Activated CD4-positive, alpha-beta T cell treated with anti-CD3 and anti-CD28 coated beads, Interleukin-2, amount 50 U/mL, for 48 hours (primary cell): ENCODE measurements at places on chromosomes 4 and X.

DNA sequence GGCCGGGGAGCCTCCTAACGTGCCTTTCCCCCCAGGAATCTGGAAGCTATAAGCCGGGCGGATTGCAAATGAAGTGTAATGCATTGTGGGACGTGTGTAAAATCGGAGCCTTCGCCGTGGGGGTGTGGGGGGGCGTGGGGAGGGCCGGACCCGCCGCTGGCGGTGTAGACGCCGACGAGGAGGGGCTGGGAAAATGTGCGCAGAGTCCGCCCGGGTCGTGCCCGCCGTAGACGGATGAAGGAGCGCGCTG lies 1.3 kb downstream of the STOX2 start:
- DNase-seq, result no peak

- no peak for DNase-seq
These were observed 1650.6 kb upstream of the IGFBP7 start for GRCh38 chr4:58760737-58761136.

GRCh38 chr4:188106454-188106853 lies 2.9 kb downstream of the TRIML2 start:
- DNase-seq, result no peak

GRCh38 chr4:95505151-95505550 lies 43.6 kb downstream of the UNC5C start:
- DNase-seq, result no peak

- no peak for DNase-seq
These were observed 1043.1 kb upstream of the TENM3 start for GRCh38 chr4:181200076-181200475.

- DNase-seq, result no peak
These were observed 53.0 kb downstream of the MAPK10 start for GRCh38 chr4:86306816-86307215.

DNA sequence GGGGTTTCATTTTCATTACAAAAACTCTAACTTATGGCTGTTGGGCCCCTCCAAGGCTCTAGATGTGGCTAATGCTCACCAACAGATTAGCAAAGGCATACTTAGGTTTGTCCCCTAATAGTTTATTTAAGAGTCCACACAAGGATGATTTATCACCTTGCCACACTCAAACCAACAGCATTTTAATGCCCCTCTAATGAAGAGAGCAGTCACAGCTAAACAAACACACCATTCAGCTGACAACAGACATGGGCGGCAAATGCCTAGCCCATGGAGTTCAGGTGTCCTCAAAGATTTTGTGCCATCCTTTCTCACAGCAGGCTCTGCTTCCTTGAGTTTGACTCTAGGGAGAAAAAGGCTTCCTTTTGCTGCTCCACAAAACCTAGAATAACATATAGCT lies 61.8 kb upstream of the CITED1 start:
- no peak for DNase-seq

GRCh38 chrX:31128855-31129254 lies 57.0 kb upstream of the FTHL17 start:
- DNase-seq, result no peak

DNA sequence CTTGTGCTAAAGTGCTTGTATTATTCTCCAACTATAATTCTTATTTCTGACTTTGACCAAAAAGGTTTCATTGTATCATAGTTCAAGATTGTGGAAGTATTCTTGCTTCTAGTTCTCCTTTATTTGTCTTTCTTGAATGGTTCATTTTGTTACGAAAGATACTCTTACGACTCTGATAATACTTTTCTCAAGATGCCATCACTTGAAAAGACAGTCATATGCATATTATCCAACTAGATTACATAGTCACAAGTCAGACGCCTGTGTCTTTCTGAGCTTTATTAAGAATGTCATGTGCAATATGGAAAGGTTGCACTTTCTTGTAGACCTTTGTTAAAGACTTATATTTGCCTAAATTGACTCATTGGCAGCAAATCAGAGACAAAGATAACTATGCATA lies 71.4 kb upstream of the HPGD start:
- DNase-seq, result no peak

- no peak for DNase-seq
These were observed 27.5 kb downstream of the RUFY3 start for GRCh38 chr4:70749313-70749712.

- no peak for DNase-seq
These were observed 145.9 kb downstream of the IRS4 start for GRCh38 chrX:108590496-108590895.

DNA sequence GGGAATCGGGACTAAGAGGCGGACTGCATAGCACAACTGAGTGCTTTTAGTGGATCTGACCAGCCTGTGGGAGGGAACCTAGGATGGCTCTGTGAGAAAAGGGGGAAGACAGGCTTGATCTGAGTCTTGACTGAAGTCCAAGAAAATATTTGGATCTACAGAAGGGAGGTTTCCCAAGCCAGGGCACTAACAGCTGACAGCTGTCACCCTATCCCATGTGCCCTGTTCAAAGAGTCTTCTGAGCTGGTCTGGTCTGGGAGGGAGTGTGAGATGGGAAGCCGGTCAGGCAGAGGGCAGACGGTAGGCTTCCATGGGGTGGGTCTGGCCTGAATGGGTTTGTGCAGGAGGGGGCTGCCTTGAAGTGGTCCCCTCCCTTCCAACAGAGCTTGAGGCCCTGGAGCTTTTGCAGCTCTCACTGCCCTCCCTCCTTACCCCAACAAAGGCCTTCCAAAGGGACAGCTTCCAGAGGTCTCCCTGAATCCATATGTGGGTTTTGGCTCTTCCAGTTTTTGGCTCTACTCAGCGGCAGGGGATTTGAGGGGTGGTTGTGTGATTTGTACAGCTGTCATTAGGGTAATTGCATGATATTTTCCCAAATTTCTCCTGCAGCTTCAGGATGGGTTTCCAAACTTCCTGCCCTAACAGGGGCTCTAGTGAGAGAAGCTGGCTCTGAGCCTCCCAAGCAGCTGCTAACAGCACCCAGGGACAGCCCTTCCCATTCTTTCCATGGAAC lies 643.7 kb downstream of the BCOR start:
- no peak for DNase-seq

- no peak for DNase-seq
These were observed 91.9 kb upstream of the CPEB2 start for GRCh38 chr4:14910411-14910810.

GRCh38 chr4:108129196-108129595 lies 39.5 kb downstream of the LEF1 start:
- DNase-seq, result no peak

GRCh38 chr4:170089668-170090351 lies at the start of gene AADAT:
Gene AADAT, minus strand, starts transcription at chr4:170089956. Its CDS starts 266 bp downstream, at chr4:170089690.
- DNase-seq, result peak; percentile 35

DNA sequence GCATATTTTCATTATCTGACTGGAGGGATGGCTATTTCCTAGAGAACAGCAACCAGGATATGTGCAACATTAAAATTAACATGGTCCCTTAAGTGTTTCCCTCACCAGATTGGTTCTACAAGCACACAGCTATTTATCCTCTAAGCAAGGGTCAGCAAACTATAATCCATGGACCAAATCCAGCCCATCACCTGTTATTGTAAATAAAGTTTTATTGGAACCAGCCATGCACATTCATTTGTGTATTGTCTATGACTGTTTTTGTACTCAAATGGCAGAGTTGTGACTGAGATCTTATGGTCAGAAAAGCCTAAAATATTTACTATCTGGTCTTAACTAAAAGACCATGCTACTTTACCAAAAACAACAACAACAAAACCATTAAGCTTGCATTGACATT lies 77.9 kb downstream of the AMELX start:
- no peak for DNase-seq

DNA sequence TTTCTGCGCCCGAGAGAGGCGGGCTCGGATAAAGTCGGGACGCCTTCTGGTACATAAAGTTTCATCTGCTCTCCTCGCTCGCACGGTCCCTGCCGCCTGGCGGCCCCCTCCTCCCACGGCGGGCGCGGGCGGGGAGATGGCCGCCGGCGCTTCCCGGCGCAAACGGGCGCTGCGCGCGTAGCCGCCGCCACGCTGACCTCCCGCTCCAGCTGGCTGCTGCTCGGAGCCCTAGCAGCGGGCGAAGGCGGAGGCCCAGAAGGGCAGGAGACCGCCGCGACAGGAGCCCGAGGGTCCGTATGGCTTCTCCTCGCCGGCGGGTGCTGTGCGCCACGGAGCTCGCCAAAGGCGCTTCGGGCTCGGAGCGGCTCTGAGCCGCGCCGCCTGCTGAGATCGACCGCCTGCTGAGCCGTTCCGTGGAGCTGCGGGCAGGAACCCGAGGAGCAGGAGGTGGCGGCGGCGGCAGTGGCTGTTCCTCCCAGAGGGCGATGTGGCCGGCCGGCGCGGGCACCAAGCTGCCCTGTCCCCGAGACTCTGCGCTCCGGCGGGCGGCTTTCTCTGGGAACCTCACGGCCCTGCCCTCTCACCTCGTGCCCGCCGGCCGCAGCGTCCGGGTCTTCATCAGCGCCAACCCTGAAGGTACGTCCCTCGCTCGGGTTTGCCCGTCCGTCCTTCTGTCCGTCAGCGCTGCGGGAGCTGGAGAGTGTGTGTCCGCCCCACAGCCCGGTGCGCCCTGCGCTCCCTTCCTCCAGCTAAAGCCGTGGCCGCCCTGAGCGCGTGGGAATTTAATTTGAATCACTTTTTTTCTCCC lies at the start of gene NWD2:
Gene NWD2 (plus strand): TSS at position 161 of the 808 bp plus-strand sequence. CDS start 325 bp downstream, at position 486.
- DNase-seq, result no peak

DNA sequence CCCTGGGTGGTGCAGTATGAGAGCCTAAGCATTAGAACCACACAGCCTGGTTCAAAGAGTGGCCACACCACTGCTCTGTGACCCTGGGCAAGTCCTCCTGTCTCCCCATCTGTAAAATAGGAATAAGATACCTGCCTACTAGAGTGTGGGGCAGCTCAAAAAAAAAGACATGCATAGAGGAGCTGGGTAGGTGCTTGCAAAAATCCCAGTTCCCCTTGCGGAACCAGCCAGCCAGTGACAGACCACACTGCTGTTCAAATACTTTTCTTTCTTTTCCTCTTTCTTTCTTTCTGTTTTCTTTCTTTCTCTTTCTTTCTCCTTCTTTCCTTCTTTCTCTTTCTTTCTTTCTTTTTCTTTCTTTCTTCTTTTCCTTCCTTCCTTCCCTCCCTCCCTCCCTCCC lies 63.0 kb upstream of the TRIM2 start:
- no peak for DNase-seq

- no peak for DNase-seq
These were observed 327.4 kb downstream of the PPP3CA start for GRCh38 chr4:101019941-101020401.

DNA sequence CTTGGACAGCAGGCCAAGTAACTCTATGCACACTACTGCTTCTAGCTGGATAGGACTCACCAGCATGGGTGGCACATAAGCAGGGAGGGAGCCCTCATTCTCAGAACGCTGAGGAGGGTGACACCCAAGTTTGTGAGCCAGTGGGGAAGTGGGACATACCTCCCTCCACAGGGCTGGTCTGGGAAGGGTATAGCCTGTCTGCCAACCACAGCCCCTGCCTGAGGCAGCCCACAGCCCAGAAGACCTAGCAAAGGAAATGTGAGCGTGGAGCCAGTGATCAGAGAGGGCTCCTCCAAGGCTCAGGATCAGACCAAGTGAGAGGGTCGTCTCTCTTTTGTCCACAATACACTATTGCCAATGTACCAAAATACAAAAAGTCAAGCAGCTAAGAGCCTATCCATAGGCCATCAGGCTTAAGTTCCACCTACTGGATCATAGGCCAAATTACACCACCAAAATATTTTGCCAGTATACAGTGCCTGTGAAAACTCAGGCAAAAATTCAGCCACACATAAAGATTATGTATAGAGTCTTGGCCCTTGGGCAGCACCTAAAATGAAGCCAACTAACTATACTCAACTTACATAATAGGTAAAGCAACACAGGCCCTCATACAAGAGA lies 1203.1 kb downstream of the PCDH18 start:
- DNase-seq, result no peak
